ENCODE measurements at places on chromosomes 13 and 19.

GRCh38 chr19:40799558-40800338, 757 bp downstream of the EGLN2 start:
- DNase-seq, result no peak

DNA sequence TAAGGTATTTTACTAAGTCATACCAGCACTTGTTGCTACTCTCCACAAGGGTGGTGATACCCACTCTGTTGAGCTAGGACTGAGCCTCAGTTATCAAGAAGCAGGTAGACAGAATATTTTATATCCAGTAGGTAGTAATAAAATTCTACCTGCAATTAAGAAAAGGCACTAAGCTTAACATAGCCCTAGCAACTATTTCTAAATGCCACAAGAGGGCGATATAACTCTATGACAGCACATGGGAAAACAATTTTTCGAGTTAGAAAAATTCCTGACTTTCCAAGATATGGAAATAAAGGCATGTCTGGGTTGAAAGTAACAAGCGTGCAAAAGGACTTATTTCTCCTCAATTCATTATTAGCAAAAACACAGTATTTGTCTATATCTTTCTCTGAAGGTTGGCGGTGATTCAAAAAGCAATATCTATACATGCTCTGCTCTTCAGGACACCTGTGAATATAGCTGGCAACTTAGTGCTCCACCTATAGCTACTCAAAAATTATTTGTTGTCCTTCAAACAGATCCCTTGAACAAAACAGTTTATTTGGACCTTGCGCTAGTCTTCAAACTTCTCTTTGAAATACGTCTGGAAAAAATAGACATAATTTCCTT, 14.7 kb downstream of the CCDC169 start:
- DNase-seq, result no peak

GRCh38 chr13:51266642-51267041, 44.4 kb downstream of the FAM124A start:
- DNase-seq, result no peak

DNA sequence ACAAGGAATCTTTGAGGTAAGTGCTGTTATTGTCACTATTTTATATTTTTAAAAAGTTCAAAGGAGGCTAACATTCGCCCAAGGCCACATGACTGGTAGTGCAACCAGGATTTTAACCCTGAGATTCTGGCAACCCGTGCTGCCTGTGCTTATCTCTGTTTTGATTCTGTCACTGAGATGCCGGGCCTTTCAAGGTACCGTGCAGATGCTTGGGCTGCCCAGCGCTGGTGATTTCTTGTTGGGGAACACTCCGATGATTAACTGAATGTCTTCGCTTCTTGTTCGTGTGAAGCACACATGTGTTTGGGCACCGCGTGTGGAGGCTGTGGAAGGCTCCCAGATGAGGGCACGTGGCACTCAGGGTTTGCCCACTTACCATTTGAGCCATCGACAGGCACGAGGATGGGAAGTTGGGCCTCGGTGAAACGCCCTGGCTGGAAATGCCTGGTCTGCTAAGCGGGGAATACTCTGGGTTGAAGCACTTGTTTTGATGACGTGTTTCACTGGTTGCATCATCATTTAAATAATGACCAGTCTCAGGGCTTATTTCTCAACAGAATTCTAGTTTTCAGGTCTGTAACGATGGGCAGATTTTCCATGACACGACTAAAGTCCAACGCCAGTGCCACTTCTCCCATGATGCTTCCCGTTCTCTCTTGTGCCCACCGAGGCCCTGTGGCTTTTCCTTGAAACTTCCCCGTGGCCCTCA, 392.7 kb downstream of the FGF9 start:
- no peak for DNase-seq

- peak; percentile 48 for DNase-seq
These were observed 685 bp downstream of the TCF3 start for GRCh38 chr19:1651568-1652291.

- peak; percentile 47 for DNase-seq
These were observed 1.3 kb downstream of the NFIX start for GRCh38 chr19:12996406-12997094.

DNA sequence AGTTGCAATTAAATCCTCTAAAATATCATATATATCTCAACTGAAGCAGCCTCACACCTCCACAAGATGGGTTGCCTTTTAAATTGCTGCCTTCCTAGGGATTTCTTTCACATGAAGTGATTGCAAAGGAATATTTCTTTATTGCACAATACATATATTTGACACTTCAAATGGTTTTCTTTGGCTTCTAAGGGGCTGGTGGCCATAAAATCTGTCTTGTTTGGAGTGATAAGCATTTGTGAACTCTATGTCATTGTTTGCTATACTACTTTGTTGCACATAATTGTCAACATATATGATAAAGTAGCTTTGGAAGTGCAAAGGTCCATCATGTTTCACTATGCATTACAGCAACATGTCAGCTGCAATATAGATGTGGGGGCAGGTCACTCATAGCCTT, 2380.9 kb downstream of the PCDH9 start:
- DNase-seq, result no peak

DNA sequence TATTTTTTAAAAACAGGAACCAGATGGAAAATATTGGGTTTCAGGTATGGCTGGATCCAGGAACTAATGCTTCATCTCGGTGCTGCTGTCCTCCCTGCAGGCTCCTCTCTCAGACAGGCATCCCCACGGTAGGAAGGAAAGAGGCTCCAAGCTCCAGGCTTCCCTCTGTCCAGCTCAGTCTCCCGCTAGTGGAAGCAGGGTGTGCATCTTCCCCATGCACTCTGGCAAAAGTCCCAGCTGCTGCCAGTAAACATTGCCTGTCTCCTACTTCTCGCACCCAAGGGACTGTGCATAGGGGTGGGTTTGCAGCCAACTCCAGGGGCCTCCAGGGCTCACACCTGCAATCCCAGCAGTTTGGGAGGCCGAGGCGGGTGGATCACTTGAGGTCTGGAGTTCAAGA, 29.2 kb downstream of the IL12RB1 start:
- no peak for DNase-seq

DNA sequence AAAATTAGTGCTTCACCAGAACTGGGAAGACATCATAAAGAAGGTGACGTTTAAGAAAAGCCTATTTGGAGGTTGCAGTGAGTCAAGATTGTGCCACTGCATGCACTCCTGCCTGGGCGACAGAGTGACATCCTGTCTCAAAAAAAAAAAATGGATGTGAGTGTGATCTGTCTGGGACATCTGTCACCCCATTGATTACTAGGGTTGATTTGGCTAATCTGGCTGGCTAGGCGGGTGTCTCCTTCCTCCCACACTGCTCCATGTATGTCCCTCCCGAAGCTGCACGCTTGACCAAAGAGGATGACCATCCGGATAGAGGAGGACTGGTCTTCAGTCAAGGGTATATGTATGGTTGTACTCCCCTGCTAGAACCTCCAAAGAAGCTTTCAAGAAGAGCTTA, 2.6 kb downstream of the GTF2F2 start:
- no peak for DNase-seq

GRCh38 chr19:55694656-55695491, 19.8 kb downstream of the EPN1 start:
- DNase-seq, result no peak

DNA sequence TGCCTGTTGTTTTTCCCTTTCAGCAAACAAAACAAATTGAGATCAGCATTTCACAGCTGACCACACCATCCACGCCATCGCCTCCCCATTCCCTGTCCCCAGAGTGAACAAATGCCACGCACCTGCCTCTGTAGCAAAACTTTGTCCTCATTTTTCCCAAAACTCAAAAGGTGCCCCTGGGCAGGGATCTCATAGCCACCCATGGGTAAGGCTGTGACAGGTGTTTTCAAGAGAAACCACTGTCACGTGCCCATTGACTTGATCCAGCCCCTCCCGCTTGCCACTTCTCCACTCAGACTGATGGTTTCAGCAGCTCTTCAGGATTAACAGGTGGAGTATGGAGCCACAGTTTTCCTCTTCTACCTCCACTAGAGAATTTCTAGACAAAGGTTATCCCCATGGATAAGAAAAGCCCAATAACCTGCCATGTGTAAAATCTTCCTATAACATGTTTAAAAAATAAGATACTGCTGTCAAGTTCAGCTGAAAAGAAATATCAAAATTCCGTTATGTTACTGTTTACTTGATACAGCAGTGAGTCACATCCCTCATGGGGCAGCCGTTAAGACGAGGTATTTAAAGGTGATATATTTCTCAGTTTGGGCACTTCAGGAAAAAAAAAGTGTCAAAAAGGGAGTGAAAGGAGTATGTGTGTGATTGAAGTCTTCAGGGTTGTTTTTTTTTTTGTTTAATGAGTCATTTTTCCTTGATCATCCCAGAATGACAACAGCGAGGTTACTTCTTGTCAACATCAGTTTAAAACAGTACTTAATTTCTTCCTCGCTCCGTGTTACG, 63.5 kb upstream of the GPR183 start:
- DNase-seq, result no peak

GRCh38 chr13:76882431-76882830, 3.8 kb downstream of the KCTD12 start:
- DNase-seq, result no peak

- DNase-seq, result no peak
These were observed 8.1 kb downstream of the PEG3 start for GRCh38 chr19:56832352-56832928.

DNA sequence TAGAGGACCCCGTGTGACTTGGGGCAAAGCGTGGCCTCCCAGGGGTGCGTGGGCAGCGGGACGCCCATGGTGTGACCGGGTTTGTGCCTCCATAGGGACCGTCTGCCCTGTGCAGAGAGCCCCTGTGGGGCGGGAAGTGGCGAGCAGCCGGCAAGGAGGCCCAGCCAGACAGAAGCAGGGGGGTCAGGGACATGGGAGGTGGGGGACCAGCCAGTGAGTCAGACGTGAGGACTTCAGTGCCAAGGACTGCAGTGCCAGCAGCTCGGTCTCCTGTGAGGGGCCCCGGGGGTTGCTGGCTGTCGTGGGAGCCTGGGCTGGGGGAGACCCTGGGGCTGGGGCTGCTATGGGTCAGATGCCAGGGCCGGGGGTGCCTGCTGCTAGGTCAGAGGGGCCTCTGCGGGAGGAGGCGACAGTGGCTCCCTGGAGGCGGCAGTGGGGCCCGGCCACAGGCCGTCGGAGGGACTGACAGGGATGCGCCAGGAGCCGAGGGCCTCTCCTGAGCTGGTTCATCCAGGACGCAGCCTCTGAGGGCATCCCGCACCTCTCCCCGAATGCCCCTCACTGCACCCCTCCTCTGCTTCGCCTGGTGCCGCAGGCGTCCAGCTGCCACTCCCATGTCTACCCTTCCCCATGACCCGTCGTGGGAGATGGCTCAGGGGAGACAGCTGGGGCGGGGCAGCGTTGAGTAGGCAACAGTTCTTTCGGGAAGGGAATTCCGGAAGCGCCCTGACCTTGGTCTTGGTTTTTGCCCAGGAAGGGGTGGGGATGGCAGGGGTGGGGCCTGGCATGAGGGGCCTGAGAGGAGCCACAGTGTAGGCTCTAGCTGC, 80.0 kb downstream of the KDM4B start:
- DNase-seq, result no peak

GRCh38 chr13:112839356-112840105, 129.5 kb upstream of the MCF2L start:
- DNase-seq, result no peak

DNA sequence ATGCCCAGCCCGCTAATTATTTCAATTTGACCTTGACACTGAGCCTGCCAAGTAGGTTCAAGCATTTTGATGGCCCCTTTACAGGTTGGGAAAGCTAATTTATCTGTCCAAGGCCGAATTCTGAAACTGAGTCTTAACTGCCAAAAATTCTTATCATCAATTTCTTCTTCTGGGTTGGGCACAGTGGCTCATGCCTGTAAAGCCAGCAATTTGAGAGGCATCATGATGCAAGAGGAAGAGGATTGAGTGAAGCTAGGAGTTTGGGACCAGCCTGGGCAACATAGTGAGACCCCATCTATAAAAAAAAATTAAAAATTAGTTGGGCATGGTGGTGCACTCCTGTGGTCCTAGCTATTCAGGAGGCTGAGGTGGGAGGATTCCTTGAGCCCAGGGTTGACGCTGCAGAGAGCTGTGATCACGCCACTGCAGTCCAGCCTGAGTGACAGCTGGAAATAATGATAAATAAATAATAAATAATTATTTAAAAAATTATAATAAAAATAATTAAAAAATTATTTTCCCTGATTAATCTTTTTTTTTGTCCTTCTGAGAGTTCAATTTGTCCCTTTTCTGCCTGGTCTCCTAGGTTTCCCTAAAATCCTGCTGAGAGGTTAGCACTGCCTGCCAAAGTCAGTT, 1.3 kb upstream of the LDLR start:
- DNase-seq, result no peak

DNA sequence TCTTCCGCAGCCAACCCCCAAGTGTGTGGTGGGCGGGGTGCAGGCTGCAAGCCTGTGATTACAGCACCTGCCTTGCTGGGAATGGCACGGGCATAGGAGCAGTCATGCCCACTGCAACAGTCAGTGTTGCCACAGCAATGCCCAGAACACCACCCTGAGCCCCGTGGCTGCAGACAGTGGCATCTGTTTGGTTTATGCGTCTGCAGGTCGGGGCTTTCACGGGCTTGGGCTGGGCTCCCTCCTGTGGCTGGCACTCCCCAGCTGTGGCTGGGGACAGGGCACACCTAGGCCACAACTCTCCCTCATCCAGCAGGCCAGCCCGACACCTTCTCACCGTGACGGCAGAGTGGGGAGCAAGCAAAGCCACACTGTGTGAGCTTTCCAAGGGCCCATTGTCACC, 115.3 kb upstream of the C1QTNF9B start:
- DNase-seq, result no peak

DNA sequence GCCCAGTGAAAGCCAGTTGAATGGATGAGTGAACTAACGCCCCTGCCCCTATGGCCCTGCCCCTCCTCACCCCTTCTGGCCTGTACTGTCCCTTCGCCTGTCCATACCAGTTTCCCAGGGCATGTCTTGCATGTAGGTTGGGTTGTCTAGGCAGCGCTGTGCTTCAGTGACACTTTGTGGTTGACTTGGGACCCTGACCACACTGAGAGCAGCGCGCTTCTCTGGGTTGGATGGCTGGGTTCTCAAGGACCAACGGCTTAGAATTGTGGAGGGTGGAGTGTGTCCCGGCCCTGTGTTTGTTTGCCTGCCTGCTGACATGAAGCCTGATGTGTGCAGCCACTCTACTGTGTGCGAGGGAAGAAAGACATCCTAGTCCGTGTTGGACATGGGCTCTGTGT, 15.8 kb downstream of the GATAD2A start:
- no peak for DNase-seq

DNA sequence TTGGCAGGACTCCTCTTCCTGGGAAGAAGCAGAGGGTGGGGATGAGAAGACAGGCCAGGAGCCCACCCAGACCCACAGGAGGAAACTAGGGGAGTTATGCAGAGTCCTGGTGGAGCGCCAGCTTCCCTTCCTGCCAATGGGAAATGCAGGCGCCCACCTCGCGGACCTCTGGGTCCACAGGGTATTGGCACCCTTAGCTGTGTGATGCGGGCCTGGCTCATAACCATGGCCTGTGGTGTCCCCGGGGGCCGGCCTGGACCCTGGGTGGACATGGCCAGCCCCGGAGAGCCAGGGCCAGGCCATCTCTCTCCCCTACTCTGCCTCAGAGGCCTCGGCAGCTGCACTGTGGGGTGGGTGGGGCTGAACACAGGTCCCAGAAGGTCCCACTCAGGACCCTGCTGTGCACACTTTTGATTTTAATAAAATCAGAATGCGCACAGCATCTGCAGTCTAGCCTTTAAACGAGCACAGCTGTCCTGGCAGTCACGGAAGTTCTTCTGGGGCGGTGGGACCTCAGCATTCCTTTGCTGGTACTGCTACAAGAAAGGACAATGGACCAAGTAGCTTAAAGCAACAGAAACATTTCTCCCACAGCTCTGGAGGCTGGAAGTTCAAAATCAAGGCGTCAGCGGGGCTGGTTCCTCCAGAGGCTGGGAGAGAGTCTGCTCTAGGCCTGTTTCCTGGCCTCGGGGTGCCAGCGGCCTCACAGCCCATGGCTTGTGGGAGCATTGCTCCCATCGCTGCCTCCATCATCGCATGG, 1.8 kb downstream of the F10 start:
- DNase-seq, result peak; percentile 5

- no peak for DNase-seq
These were observed 3.1 kb downstream of the XRCC1 start for GRCh38 chr19:43572171-43572588.

Data from glutamatergic neuron (in vitro differentiated cells).